Stimulated activated CD8-positive, alpha-beta memory T cell treated with anti-CD3 and anti-CD28 coated beads, Interleukin-7, amount 100 ng/mL, for 48 hours (primary cell): ENCODE measurements at places on chromosomes 4 and X.
A peak's percentile ranks its signal among the peaks of the same experiment; 100 is the strongest.

- DNase-seq = no peak
These were observed 466.7 kb downstream of the NKX6-1 start for GRCh38 chr4:84032372-84032771.

DNA sequence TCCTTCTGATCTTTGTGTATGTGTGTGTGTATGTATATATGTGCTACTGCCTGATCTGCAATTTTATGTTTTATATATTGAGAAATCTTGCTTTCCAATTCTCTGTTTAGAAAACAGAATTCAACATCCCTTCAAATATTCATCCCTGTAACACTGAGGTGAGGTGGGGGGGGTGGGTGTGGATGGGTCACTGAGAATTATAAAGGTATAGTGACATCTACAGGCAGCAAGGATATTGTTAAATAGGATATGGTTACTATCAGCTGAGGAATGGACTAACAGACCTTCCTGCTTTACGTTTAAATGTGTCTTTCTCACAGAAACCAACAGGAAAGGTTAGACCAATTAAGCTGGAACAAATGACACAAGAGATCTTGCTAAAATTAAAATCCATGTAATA is 19.0 kb upstream of the MAGEB2 start:
- no peak for DNase-seq

DNA sequence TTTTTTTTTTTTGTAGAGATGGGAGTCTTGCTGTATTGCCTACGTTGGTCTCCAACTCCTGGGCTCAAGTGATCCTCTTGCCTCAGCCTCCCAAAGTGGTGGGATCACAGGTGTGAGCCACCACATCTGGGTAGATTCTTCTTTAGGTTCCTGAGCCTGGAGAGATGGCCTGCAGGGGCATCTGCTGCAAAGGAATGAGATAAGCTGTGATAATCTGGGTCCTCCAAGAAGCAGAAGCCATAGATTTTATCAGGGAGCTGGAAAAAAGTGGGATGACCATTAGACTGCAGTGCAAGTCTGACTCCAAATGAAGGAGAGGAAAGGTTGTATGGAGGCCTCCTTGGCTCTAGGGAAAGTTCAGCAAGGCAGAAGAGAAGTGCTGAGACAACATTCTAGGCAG is 19.0 kb upstream of the ACSL1 start:
- DNase-seq = no peak

GRCh38 chr4:67983333-67983732 is 20.0 kb upstream of the TMPRSS11A start:
- no peak for DNase-seq

DNA sequence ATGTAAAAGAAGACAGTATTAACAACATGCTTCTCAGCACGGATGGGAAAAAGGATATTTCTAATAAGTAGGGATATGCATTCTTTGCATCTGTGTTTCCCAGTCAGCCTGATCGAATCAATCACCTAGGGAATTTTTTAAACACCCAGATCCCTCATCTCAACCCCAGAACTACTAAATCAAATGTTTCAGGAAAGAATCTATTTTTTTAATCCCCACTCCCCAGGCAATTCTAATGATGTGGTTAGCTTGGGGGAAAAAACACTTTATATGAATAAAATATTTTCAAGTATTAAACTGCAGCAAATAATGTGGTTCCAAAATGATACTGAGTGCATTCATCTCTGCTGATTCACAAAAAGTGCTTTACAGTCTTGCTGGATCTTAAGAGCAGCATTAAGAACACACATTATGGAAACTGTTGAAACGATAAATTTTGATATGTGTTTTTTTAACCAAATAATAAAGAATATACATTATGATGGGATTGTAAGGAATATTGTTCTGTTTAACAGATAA is 68.7 kb upstream of the GUCY1A1 start:
- no peak for DNase-seq

GRCh38 chr4:138104284-138104680 is 137.9 kb downstream of the SLC7A11 start:
- no peak for DNase-seq

- DNase-seq = no peak
These were observed 173.9 kb downstream of the CHIC2 start for GRCh38 chr4:53890461-53890860.

DNA sequence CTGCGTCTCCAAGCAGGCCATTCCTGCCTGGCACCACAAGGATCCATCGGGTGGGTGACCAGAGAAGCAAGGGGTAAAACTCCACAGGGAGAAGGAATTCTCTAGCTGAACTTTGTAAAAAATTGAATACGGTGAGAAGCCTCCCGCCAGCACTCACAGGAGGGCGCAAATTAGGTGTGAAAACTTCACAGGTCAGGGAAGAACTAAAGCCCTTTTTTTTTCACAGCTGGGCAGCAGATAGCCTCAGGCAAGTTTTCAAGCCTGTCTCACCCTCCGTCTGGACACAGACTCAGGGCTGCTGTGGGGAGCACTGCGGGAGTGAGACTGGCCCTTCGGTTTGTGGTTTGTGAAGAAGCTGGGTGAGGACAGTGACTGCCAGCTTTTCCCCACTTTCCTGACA is 224.1 kb upstream of the FGF16 start:
- no peak for DNase-seq

DNA sequence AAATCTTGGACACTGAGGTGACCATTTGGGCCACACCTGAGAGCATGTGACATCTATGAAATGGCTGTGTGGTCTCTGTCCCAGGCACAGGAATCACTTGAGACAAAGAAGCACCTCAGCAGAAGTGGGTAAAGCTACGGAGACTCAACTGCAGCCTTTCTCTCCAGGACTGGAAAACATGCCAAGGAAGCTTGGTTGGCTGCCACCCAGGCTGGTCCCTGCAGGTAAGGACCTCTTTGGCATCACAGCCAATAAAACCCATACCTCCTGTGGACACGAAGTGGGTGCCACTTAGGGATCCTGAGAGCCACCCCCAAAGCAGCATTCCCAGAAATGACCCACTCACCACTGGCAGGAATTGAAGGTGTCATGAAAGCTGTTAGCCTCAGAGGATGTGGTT is 74.6 kb downstream of the LEF1 start:
- DNase-seq = no peak

GRCh38 chr4:2352171-2352570 is 66.3 kb downstream of the ZFYVE28 start:
- DNase-seq = no peak

DNA sequence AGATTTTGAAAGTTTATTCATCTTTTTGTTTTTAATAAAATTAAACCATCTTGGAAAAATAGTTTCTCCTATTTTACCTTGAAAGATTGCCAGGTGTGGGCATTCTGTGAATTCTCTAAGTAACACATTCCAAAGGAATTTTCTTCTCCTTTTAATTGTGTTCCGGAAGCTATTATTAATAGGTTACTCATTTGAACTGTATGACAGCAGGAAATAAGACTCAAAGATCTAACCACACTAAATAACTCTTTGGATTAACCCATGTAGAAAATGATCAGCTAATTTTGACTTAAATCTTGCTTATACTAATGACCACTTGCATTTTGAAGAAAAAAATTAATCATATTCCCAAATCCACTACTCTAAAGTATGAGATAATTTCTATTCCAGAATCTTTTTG is 17.6 kb upstream of the CCNI start:
- DNase-seq = no peak

DNA sequence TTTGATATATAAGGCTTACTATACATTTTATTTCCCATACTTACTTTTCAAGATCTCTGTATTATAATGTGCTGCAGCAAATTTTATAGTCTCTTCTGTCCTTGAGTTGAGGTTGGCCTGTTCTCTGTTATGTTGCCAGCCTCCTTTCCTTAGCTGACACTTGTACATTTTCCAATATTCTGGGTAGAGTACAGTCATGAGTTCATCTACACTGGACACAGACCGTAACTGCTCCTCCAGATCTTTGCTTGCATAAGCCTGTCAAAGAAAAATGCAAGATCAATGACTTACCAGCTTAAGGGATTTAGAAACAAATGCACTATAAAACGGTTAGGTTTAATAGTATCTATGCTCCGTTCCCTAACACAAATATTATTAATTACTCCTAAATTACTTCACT is 63.2 kb downstream of the VEGFC start:
- DNase-seq = no peak

GRCh38 chrX:81412428-81412827 is 210.5 kb downstream of the SH3BGRL start:
- DNase-seq = no peak

DNA sequence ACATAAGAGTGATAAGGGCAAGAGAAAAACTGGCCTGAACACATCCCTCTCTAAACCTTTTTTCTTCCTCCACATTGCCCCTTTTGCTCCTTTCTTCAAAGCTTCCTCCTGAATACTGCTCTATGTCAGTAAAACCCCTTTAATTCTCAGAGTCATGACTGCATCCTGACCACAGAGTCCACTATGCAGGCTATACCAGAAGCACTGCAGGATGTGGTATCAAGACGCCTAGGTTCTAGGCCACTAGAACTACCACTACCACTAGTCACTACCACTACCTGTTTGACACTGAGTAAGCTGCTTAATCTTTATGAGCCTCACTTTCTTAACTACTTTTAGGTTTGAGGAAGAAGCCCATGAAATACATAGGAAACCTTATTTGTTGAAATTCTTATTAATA is 38.7 kb downstream of the ARHGEF9 start:
- peak; percentile 1 for DNase-seq

- DNase-seq = no peak
These were observed 407.1 kb downstream of the HNRNPD start for GRCh38 chr4:81966676-81967075.

- DNase-seq = no peak
These were observed 39.2 kb upstream of the C4orf54 start for GRCh38 chr4:99696801-99697200.

DNA sequence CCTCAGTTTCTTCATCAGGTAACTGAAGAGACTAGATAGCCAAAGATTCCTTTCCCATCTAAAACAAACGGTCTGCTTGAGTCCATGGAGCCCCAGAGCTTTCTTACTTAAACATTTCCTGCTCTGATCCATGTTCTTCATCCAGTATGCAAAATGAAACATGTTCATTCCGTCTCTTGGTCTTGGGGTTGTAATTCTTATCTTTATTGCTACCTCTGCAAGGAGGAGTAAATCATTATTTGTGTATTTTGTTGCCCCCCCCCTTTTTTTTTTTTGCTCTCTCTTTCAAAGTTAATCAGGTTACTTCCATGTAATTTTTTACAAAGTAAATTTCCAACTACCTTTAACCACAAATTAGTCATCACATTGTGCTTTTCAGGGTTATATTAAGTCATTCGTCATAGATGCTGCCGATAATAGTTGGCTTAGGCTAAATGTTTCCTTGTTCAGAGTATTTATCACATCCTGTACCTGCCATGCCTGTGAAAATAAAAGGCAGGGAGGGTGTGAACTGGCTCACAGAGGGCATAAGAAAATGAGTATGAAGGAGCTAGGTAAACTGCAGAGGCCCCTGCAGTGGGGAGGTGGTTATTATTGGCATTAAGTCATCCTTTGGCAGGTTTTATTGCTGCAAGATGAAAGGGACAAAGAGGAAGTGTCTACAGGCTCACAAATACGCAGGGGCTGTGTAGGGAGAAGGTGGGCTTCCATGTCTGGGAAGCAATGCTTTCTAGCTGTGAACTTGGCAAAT is 76.7 kb upstream of the HS3ST1 start:
- no peak for DNase-seq

- DNase-seq = no peak
These were observed 171.8 kb downstream of the TLL1 start for GRCh38 chr4:166044871-166045270.

DNA sequence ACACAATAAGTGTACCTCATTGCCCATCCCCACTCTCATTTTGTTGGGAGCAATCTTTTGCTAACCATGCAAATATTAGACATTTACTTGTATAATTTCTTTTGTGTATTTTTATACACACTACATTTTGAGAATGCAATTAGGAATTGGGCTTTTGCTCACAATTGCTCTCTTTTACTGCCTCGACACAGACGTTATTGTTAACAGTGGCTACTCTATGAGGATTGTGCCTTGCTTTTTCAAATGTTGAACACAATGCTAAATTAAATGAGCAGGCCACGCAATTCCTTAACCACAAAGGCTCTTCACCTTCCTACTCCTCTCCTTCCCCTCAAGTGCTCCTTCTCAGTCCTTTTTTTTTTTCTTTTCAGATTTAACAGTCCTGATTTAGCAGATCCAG is 42.8 kb upstream of the HPF1 start:
- no peak for DNase-seq

DNA sequence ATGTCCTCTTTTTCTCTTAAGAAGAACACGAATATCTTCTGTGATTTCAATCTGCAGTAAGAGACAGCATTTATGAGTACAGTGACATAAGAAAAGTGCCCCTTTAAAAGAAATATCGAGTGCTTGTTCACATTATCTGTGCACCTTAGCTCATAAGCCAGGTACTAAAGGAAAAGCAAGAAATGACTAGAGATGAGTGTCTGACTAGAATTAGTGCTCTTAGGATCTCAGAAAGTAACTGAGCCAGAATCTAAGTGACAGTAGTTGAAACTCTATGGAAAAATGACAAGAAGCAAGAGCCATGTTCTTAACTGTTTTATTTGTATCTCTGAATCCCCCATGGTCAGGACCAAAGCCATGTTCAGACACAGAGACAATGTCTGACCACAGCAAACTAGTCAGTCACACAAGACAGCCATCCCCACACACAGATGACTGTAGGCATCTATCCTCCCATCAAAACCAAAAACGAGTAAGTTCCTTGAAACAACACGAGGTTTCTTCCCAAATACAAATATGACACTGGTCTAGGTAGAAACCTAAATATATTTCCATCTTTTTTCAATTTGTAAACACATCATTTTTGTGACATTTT is 36.8 kb downstream of the ACSL4 start:
- DNase-seq = no peak

GRCh38 chrX:101385795-101386541 is at the start of gene BTK:
TSS of gene BTK (minus strand) at chrX:101386191. CDS start at chrX:101375284, 10,907 bp downstream.
- no peak for DNase-seq

- DNase-seq = no peak
These were observed 266.7 kb downstream of the INPP4B start for GRCh38 chr4:142579443-142579842.

- DNase-seq = no peak
These were observed 22.1 kb upstream of the SPATA4 start for GRCh38 chr4:176217510-176217909.

GRCh38 chr4:159229164-159229563 is 126.3 kb downstream of the RAPGEF2 start:
- DNase-seq = no peak

DNA sequence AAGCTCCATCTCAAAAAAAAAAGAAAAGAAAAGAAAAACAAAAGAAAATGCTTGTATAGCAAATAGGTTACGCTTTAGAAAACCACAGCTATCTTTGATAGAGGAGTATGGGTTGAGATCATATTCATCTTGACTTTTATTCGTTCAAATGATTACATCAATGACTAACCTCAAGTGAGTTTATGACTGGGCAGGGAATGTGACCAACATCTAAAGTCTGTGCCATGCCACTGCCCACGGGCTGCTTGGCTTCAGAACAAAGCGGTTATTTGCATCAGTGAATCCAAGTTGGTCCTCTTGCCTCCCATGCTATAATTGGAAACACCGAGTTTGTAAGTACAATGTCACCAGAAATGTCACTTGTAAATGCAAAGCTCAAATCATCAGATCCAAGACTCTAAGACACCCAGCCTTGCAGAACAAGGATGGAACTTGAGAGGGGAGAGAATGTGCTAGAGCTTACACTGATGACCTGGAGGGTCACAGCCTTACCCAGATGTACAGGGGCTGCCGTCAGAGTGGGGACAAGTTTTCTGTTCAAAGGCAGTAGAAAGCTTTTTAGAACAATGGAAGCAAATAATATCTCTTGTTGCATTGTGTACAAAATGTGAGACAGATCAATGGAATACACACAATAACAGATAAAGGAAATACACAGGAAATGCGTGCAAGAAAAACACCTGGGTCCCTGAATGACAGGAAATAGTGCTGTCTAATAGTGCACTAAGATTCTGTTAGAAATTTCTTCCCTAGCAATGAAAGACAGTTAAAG is 8.4 kb upstream of the OPN1LW start:
- DNase-seq = peak; percentile 5

- DNase-seq = no peak
These were observed 87.8 kb downstream of the NCAPG start for GRCh38 chr4:17898553-17899055.
